ENCODE measurements at places on chromosomes 12 and 14.

DNA sequence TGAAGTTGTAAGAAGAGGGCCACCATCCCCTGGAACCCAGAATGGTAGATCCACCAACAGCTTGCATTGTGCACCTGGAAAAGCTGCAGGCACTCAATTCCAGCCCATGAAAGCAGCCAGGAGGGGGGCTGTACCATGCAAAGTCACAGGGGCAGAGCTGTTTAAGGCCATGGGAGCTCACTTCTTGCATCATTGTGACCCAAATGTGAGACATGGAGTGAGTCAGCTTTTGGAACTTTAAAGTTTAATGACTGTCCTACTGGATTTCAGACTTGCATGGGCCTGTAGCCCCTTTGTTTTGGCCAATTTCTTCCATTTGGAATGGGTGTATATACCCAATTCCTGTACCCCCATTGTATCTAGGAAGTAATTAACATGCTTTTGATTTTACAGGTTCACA lies 50.8 kb downstream of the SLC16A7 start:
- DNase-seq: no peak

- no peak for DNase-seq
These were observed 1.1 kb upstream of the SUSD6 start for GRCh38 chr14:69610020-69610873.

DNA sequence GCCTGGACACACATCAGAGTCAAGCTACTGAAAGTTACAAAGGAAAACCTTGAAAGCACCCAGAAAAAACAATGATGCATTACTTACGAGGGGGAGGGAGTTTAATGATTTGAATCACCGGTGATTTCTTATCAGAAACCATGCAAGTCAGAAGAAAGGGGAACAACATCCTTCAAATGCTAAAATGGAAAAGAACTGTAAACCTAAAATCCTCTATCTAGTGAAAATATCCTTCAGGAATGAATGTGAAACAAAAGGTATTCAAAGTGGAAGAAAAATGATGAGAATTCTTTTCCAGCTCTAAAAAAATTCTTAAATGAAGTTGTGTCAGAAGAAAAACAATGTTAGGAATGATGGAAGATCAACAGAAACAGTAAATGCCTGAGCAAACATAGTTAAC lies 16.8 kb downstream of the SCAF11 start:
- DNase-seq: no peak

GRCh38 chr14:89409961-89410360 lies 7.1 kb downstream of the FOXN3 start:
- DNase-seq: no peak

DNA sequence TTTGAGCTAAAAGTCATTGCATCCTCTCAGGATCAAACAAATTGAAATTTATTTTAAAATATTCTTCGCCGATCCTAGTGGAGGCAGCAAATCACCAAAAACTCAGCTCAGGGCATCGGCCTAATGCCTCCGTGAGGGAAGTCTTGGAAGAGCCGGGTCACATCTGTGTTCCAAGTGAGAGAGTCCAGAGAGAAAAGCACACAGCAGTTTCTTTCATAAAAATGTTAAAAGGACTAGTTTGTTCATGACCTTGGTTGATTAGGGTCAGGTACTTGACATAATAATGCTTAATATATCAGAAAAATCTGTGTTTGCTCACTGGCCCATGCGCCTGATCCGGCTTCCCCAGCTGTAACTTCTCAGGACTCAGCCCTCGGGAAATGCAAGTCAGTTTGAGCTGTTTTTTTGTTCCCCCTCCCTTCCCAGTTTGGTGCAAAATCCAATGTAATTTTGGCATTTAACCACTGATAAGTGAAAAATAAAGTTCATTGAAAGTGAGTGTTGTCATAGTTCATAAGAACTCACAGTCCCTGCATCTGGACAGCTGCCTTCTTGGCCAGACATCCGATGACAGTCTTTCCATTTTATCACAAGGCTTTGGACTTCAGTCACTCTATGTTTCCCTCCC lies 161.7 kb downstream of the CAND1 start:
- no peak for DNase-seq

DNA sequence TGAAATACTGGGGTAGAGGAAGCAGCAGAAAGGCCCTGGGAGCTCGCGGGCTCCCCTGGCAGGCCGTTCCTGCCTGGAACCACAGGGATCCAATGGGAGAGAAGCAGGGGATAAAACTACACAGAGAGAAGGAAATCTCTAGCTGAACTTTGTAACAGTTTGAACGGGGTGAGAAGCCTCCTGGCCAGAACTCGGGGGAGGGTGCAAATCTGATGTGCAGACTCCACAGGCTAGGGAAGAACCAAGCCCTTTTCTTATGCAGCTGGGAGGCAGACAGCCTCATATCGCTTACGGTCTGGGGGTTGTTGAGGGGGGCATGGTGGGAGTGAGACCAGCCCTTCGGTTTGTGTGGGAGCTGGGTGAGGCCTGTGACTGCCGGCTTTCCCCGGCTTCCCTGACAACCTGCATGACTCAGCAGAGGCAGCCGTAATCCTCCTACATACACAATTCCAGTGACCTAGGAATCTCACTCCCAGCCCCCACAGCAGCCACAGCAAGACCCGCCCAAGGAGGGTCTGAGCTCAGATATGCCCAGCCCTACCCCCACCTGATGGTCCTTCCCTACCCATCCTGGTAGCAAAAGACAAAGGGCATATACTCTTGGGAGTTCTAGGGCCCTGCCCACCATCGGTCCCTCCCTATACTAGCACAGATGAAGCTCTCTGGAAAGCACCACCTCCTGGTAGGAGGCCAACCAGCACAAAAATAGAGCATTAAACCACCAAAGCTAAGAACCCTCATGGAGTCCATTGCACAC lies 143.0 kb downstream of the TMTC1 start:
- DNase-seq: no peak

DNA sequence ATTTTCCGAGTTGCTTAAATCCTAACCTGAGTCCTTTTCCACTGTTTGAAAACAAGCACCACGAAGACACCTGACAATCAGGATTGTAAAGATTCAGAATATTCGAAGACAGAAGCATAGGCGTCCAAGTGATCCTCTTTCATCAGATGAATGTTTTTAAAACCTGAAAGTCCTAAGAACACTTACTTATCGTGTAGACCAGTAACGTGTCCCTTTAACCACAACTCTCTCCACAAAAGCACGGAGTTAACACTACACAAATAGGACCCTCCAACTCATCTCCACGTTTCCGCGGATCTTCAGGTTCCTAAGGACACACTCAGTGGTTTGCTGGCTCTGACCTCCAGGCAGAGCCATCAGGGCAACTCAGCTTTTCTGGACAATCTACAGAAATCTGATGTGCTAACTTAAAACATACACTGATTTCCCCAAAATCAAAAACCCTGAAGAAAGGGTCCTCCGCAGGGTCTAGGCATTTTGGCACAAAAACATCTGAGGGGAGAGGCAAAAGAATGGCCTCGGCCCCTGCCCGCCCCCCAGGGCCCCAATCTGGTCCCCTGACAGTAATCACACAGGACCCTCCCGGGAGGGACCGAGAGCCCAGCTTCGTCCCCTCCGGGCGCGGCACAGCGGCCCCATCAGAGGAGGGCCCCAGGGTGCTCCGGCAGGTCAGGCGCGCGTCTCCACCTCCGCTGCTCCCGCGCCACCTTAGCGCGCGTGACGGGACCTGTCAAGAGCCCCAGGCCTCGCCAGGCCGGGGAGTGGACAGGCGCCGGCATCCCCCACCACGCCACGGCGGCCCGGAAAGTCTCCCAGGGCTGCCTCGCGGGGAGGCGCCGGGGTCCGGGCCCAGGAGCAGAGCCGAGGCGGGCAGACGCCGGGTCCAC lies 925 bp downstream of the DICER1 start:
- DNase-seq: no peak

- DNase-seq: no peak
These were observed 297.2 kb downstream of the ITPR2 start for GRCh38 chr12:26535826-26536225.

DNA sequence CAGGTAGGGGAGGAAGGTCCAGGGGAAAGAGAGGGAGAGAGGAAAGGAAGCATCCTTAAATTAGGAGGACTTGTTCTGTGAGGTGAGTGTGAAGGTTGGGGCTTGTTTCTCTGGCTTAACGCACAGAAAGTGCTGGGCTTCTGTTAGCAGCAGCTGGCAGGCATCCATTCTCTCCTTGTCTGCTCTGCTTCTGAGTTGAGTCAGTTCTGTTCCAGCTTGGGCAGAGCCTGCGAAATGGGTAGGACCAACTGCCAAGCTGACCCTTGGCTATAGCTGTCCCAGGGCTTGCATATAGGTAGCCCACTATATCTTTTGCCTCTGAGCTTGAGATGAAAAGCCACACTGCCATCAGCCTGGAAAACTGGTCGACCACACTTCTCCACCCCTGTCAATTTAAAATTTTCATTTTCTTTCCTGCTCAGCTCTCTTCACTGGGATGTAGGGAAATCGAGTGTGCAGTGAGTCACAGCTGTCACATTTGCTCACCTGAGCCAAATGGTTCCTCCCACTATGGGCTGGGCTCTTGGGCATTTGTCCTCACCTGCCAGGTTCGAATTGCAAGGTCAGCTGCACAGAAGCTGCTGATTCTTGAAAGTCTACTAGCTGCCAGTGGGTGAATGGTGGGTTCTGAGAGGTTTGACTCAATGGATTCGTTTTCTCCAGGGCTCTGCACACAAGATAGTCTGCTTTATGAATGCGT lies 256.4 kb upstream of the PWP1 start:
- peak; percentile 7 for DNase-seq

DNA sequence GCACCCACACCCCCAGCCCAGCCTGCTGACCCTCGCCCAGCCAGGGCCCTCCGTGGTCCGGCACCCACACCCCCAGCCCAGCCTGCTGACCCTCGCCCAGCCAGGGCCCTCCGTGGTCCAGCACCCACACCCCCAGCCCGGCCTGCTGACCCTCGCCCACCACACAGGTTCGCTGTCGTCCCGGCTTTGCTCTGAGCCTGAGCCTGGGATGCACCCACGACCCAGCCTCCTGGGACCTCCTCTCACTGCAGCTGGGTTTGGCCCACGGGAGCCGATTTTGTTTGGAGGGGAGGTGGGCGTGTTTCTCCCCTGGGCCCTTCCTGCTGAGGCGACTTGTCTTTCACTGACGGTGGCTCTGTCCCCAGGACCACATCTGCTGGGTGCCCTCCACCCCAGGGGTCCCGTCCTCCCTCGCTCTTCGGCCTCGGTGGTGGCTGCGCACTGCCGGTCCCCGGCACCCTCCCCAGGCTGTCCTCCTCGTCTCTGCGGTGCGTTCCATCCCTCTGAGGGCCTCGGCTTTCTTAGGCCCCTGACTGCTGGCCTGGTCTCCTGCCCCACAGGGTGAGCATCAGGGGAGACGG lies 83.8 kb downstream of the GALNT9 start:
- no peak for DNase-seq

DNA sequence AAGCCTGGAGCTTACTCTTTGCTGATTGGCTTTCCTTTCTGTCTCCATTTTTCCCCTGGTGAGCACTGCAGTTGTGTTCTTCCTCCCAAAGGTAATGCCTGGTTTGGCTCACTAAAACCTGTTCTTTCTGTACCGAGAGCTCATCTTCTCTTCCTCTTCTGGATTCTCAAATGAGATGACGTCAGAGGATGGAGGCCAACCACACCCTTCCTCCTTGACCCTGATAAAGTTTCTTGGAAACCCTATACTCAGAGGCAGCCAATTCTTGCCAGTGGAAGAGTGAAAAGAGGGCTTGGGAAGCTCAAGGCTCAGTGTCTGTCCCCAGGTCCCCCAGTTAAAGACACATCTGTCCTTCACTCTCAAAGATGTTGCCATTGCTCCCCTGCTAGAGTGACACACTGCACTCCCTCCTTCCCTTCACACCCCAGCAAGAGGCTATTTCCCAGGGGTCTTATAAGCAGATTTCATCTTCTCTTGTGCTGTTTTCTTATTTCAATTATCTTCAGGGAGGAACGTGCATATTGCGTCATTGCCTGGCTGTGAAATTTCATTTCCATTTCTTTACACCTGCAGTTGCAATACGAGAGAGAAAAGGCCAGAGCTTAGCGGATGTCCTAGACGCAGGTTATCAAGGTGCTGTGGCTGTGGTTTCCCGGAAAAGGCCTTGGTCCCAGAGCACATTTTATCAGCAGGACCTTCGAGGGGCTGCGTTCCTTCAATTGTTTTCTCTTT lies 27.3 kb downstream of the NTF3 start:
- DNase-seq: no peak

DNA sequence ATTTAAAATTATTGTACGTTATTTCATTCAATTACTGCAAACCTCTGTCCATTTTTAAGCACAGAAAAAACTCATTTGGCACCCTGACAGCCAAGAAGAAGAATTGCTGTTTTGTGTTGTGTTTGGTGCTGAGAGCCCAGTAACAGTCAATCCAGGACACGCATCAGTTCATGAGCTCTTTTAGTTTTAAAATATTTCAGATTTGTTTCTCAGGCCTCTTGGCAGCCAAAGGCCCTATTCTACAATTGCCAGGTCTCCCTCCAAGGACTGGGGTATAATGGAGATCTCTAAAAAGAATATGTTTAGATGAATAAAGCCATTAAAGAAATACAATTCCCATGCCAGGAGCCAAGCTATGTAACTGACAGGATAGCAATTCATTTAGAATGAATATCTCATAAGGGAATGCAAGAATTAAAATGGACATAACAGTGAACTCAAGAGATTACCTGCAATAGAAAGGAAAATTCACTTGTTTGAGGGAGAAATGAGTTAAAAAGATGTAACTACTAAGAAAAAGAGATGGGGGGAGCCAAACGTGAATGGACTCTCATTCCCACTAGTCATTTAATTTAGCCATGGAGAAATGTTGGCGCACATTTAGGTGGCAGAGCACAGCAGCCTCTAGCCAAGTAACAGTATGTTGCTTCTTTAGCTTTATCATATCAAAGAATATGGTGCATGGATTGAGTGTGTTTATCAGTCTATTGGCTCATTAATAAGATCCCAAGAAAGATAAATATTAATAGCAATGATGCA lies 140.6 kb upstream of the PELI2 start:
- no peak for DNase-seq

- DNase-seq: no peak
These were observed 2.2 kb downstream of the ENO2 start for GRCh38 chr12:6916426-6917200.

GRCh38 chr12:95218150-95219133 lies 835 bp downstream of the VEZT start:
- DNase-seq: peak; percentile 69

DNA sequence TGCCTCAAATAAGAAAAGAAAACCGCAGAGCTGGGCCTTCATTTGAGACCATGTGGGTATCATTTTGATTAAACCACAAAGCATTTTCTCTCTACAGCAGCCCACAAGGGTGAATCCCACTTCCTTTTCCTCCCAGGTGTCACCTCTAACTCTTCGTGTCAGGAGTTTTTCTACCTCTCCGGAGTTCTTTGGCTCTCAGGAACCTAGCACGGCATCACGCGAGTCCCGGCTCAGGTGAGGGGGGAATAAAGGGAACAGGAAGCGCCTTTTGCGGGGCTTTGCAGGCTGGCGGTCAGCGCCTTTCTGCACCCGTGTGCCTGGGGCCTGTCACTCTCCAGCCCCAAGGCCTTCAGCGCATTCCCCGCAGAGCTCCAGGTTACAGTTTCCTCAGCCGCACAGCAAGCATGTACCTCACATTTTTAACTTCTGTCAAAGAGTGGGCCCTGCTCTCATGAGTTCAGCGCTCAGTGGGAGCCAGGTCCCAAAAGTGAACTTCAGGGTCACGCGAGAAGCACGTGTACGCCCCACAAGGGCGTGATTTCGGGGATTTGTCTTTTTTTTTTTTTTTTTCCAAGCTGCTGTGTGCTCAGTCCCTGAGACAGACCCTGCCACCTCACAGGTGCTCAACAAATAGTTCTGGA lies 740 bp upstream of the PRPF40B start:
- DNase-seq: no peak
